ENCODE measurements at places on chromosomes 4 and X.
A peak's percentile ranks its signal among the peaks of the same experiment; 100 is the strongest.

DNA sequence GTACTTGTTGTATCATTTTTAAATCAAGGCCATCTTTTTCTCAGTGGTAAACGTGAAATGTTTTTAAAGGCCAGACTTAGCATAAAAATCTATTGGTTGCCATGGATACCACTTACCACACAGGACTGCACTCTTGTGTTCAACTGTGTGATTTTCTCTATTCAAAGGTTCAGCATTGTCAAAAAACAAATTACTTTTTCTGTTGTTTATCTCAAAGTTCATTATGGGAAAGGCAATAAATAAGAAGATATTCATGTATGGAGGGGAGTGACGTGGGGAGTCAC is 231.0 kb upstream of the GATB start:
- H3K4me3 ChIP-seq = peak overlapping the region; percentile 25
- no peak for DNase-seq
- H3K4me1 ChIP-seq = peaks cover 48% of the 10 kb centered on the region
- no peaks in the 10 kb centered on the region for H3K27me3 ChIP-seq

DNA sequence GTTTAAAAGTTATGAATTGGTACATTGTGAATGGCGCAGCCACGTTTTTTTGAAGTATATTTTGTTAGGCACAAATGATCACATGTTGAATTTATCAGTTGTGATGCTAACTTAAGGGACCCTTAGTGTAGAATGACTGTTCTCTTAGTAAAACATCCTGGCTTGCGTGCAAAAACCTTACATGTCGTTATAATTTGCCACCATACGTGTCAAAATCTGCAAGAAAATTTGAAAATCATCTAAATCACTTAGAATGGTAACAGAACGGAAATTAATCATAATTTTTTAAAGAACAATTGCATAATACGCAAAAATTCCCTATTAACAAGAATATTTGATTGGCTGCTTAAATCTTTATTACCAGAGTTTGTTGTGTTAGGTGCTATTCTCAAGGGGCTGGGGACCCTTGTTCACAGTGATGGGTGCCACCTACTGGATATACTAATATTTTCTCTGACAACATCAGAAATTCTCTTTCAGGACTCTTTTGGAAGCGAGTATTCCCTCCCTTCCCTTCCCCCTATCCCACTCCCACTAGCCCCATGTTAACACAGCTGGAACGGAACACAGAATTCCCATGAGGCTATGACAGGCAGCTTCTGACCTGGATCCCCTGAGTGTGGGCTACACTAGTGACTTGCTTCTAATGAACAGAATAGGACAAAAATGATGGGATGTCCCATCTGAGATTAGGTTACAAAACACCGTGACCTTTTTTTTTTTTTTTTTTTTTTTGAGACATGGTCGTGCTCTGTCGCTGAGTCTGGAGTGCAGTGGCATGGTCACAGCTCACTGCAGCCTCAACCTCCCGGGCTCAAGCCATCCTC is 71.8 kb downstream of the SUPT20HL2 start:
- H3K36me3 ChIP-seq = no peaks in the 10 kb centered on the region
- no peak overlapping the region for H3K4me3 ChIP-seq
- H3K27me3 ChIP-seq = no peaks in the 10 kb centered on the region
- no peaks in the 10 kb centered on the region for H3K4me1 ChIP-seq
- no peak for DNase-seq
- no peak overlapping the region for H3K27ac ChIP-seq

DNA sequence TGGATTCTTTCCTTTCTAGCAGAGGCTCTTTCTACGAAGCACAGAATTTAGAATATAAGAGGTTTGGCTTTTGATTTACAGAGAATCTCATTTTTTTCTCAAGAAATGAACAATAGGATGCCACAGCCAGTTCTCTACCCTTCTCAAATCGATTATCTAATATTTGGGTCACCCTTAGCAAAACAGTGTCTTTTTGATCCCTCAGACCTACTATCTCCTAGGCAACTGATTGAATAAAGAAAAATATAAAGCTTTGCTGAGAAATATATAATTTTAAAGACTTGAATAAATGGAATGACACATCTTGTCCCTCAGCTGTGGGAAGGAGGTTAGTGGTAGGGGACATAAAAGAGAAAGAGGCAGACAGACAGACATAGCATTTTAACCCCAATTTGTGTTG is 153.3 kb downstream of the SH3KBP1 start:
- no peak for DNase-seq
- H3K4me1 ChIP-seq = peaks cover 44% of the 10 kb centered on the region
- peaks cover 2% of the 10 kb centered on the region for H3K36me3 ChIP-seq
- H3K27me3 ChIP-seq = no peaks in the 10 kb centered on the region
- no peak overlapping the region for H3K4me3 ChIP-seq
- peak overlapping the region; percentile 41 for H3K27ac ChIP-seq

DNA sequence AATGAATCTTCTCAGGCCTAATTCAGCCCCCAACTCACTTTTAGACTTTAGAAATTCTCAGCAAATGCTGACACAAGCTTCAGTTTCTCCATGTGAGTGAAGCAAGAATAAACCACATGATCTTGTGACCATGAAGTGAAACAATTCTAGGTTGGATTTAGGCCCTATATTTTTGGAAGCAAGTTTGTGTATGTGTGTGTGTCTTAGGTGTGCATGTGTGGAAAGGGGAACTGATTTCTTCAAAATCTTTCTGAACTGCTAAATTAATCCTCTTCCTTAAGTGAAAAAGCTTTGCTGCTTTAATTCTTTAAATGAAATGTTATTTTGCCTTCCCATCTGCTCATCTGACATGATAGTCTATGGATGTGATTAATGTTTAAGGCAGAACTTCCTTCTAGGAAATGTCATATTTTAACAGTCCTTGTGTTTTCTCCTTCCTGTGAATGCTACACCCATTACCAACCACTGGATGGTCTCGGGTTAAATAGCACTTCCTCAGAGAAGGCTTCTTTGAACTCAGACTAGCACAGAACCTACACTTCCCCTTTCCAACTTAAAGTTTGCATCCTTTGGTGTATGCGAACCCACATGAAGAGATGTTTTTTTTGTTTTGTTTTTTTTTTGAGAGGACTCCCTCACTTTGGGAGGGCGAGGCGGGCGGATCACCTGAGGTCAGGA is 1.2 kb upstream of the TMEM144 start:
- DNase-seq = no peak
- H3K27ac ChIP-seq = no peak overlapping the region
- no peak overlapping the region for H3K4me3 ChIP-seq
- no peaks in the 10 kb centered on the region for H3K27me3 ChIP-seq
- no peaks in the 10 kb centered on the region for H3K4me1 ChIP-seq

DNA sequence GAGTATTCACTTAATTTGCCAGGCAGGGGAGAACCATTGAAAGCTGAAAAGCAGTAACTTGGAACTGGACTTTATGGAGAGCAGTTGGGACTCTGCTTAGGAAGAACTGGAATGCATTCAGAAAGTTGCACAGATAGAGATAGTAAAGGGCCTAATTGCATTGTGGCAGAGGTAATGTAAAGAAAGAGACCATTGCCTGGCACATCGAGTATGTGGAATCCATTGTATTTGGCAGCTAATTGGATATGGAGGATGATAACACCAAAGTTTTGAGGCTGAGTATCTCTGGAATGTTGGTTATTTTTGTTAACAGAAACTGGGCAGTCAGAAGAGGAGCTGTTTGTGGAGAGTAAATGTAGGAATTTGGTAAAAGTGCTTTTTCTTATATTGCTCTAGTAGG is 169.9 kb downstream of the BMPR1B start:
- H3K27me3 ChIP-seq = no peaks in the 10 kb centered on the region
- H3K36me3 ChIP-seq = no peaks in the 10 kb centered on the region

- DNase-seq = no peak
- H3K27ac ChIP-seq = peak overlapping the region; percentile 24
- peaks cover 67% of the 10 kb centered on the region for H3K4me1 ChIP-seq
- peaks cover 19% of the 10 kb centered on the region for H3K36me3 ChIP-seq
- H3K27me3 ChIP-seq = no peaks in the 10 kb centered on the region
Observed at GRCh38 chrX:130083656-130084382, 26.5 kb downstream of the ELF4 start.

DNA sequence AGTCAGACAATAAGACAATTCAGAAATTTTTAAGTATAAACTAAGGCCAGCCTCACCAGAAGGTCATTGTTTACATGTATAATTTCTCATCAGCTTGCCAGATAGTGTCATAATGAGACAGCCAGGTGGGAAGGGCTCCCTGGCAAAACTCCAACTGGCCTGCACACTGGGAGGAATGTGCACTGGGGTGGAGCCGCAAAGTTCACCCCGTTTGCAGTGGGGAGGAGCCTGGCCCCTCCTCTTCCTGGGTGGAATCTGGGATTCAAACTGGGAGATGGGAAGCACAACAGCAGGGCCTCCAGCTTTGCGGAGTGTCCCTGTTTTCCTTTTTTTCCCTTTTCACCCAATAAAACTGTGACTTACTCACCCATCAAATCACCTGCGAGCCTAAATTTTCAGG is 329.9 kb downstream of the SMARCA1 start:
- no peaks in the 10 kb centered on the region for H3K27me3 ChIP-seq
- no peak overlapping the region for H3K27ac ChIP-seq
- no peak for DNase-seq
- H3K36me3 ChIP-seq = no peaks in the 10 kb centered on the region

GRCh38 chr4:3720466-3720865 is 45.7 kb upstream of the ADRA2C start:
- no peak overlapping the region for H3K4me3 ChIP-seq
- no peaks in the 10 kb centered on the region for H3K36me3 ChIP-seq

- peaks cover 42% of the 10 kb centered on the region for H3K4me1 ChIP-seq
- DNase-seq = no peak
- peaks cover 5% of the 10 kb centered on the region for H3K36me3 ChIP-seq
- no peak overlapping the region for H3K27ac ChIP-seq
- H3K4me3 ChIP-seq = no peak overlapping the region
- H3K27me3 ChIP-seq = no peaks in the 10 kb centered on the region
Observed at GRCh38 chr4:100098011-100098545, 92.2 kb downstream of the DDIT4L start.

GRCh38 chrX:51395480-51395809 is 62.8 kb downstream of the NUDT10 start:
- no peak for DNase-seq
- H3K27me3 ChIP-seq = no peaks in the 10 kb centered on the region
- peaks cover 3% of the 10 kb centered on the region for H3K36me3 ChIP-seq
- H3K4me3 ChIP-seq = peak overlapping the region; percentile 76

- peak overlapping the region; percentile 35 for H3K27ac ChIP-seq
- H3K27me3 ChIP-seq = no peaks in the 10 kb centered on the region
- H3K4me3 ChIP-seq = no peak overlapping the region
- H3K4me1 ChIP-seq = no peaks in the 10 kb centered on the region
- DNase-seq = no peak
Observed at GRCh38 chr4:183413234-183414200, 30.9 kb upstream of the CDKN2AIP start.

DNA sequence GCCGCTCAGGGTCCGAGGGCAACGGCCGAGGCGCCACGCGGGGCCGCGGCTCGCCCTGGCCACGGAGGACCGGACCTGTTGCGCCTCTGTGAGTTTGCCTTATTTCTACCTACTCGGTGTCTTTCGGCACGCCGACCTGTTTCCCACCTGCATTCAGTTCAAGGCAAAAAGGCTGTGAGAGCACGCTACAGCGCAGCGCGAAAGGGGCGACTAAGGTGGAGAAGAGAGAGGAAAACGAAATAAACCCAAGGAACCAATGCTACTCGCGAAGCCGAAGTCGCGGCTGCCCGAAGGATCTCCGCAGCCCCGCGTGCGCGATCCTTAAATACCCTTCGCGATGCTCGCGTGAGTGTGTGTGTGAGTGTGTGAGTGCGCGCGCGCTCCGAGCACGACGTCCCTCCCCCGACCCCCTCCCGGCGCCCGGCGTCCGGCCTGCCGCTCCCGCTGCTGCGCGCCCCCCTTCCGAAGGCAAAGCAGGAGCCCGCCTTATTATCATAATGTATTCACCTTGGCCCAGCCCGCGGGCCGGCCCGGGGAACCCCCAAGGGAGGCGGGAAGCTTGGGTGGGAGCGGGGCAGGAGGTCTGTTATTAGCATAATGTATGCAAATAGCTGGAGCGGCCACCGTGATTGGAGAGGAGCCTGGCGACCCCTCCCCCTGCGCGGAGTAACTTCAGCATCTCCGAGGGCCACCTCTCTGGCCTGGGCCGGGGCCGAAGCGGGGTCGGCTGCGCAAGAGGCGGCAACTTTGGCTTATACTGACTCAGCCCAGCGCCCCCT is at the start of gene COL25A1:
COL25A1 (minus strand) TSS at position 298 of the 779 bp plus-strand sequence.
- no peak within 1 kb of the TSS for H3K27ac ChIP-seq
- peaks cover 7% of the 10 kb centered on the region for H3K4me1 ChIP-seq
- H3K36me3 ChIP-seq = peaks cover 4% of the 10 kb centered on the region
- peaks cover 79% of the 10 kb centered on the region for H3K27me3 ChIP-seq
- no peak for DNase-seq

DNA sequence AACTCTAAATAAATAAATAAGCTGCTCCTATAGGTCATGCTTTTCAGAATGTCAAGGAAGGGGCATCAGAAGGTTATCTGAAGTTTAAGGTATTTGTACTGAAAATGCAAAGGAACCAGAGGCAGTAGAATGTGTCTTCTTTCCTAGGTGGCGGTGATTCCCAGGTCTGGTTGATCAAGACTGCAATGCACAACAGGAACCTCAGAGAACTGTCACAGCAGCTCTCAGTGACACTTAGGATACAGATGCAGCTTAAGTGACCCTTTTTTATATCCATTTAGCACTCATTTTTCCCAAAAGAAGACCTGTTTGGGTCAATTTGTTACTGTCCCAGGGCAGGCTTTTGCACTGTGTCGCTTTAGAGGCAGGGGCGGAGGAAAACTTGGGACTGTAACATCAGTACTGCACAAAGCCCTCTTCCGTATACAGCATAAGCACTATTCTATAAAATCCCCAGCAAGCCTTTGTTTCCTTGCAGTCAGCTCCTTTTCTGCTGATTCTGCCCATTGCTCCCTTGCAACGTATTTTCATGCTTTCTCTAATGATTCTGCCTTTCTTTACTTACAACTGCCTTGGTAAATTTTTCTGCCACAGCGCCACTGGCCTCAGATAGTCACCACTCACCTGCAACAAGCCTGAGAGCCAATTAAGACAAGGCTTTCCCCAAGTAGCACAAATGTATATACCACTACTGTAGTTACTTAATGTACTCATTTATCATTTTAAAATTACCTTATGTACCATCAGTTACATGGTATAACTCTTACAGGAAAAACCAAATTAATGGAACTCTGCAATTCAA is 1.5 kb upstream of the MND1 start:
- H3K4me3 ChIP-seq = no peak overlapping the region
- no peaks in the 10 kb centered on the region for H3K4me1 ChIP-seq
- no peak for DNase-seq
- H3K27ac ChIP-seq = no peak overlapping the region

DNA sequence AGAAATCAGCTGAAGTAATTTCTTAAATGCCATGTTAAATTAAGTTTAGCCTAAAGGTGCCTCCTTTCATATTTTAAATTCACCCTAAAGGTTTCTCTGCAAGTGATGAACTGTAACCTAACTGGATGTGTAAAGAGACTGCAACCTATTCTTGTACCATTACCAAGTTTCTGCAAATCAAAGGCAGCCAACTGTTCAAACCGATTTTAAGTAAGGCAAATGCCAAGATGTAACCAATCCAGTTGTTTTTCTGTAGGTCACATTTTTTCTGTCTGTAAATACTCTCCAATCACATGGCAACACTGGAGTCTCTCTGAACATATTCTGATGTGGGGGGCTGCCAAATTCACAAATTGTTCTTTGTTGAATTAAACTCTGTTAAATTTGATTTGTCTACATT is 42.4 kb upstream of the FGF2 start:
- no peak for DNase-seq
- no peak overlapping the region for H3K27ac ChIP-seq
- peaks cover 7% of the 10 kb centered on the region for H3K4me1 ChIP-seq
- H3K4me3 ChIP-seq = no peak overlapping the region
- H3K27me3 ChIP-seq = peaks cover 11% of the 10 kb centered on the region

- no peak overlapping the region for H3K27ac ChIP-seq
- DNase-seq = no peak
- no peaks in the 10 kb centered on the region for H3K4me1 ChIP-seq
- H3K4me3 ChIP-seq = no peak overlapping the region
Observed at GRCh38 chr4:162461952-162462351, 298.2 kb upstream of the FSTL5 start.

Data from central memory CD8-positive, alpha-beta T cell (primary cell).